CD4-positive, alpha-beta T cell treated with Interleukin-15 for 4 hours (primary cell): ENCODE measurements at places on chromosomes 12 and 14.

DNA sequence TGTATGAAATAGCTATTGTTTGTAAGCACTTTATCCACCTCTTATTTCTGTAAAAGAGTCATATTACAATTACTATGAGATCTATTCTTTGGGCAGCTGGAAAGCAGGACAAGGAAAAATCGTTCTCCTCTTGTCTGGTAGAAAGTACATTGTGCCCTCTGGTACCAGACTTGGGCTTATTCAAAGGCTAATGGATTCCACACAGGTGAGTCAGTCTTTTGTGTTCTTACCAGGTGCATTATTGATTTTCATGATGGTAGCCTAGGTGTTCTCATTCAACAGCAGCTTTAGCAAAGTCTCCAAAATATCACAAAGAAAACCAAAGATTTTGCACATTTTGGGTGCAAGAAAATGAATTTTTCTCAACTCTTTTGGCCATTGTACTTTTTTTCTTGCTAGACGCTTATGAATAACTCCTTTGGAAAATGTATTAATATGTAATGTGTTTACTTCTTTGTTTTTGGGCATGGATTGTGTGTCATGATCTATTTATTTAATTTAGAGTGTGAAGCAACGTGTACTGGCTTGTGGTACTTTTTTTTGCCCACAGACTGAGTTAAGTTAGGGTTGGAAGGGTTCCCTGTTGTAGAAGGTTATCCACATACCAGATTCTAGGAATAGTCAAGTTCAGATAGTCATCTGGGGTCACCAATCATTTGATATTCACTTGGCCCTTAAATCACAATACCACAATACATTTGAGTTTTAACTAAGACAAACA lies 26.2 kb downstream of the MNAT1 start:
- DNase-seq: no peak

DNA sequence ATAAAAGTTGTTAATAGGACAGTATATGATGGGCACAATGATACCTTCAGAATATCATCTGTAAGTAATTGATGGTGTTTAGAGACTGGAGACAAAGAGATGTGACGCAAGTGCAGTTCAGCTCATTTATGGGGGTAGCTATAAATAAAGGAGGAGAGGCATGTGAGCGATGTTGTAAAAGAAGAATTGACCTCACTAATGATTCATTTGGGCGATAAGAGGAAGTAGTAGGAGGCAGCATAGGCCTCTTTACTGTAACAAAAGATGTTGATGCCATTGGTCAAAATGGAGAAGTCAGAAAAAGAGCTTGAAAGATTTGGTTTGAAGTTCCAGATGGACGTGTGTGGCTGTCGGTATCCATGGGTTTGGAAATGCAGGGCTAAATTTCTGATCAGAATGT lies 70.0 kb downstream of the FLRT2 start:
- no peak for DNase-seq

GRCh38 chr14:94679106-94679810 lies 67.1 kb downstream of the SERPINA3 start:
- no peak for DNase-seq

DNA sequence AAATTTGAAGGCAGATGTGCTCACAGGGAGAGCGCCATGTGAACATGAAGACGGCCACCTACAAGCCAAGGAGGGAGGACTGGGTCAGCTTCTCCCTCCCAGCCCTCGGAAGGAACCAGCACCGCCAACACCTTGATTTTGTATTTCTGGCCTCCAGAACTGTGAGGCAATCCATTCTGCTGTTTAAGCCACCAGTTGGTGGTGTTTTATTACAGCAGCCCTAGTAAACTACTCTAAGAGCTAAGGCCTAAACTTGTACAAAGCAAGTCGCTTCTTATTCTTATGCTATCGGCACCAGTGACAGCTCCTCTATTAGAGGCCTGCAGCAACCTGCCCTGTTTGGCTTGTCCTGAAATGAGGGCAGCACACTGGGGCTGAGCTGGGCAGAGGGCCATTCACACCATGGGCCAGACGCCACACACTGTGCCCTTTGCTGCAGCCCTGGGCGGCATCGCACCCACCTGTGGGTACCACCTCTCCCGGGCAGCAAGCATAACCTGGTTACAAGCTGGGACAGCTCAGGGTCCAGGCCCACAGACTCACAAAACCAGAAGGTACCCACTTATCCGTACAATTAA lies 62.7 kb downstream of the NOS1 start:
- no peak for DNase-seq

DNA sequence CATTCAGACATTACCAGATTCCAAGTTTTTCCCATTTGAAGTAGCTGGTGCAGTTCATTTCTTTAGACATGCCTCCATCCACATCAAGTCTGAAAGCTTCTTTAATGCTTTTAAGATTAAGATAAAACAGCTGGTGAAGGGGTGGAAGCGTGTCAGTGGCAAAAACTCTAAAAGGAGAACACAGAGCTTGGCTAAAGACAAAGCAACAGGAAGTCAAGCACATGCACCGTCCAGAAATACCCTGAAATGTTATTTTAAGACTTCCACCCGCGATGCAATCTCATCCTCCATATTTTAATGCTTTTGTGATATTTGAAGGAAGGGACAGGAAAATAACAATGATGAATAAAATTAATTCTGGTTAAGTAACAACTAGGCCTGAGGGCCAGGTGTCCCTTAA lies 31.8 kb downstream of the PPM1H start:
- no peak for DNase-seq

DNA sequence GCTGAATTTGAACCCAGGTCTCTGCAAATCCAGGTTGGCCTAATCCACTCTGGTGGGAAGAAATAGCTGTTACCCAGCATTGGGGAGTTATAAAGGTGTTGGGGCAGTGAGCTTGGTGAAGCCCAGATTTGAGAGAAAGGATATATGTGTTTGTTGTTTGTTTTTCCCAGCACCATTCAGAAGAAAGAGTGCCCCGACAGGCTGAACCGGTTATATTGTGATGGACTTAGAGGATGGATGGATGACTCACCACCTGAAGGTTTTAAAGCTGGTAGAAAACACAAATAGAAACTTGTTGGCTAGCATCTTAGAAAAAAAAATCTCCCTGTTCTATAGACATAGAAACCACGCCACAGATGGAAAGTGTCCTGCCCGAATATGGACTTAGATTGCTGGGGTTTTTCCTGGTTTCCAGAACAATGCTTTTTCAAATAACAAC lies 404.6 kb downstream of the MED13L start:
- DNase-seq: no peak

GRCh38 chr12:66120477-66120876 lies 10.1 kb downstream of the LLPH start:
- DNase-seq: no peak

DNA sequence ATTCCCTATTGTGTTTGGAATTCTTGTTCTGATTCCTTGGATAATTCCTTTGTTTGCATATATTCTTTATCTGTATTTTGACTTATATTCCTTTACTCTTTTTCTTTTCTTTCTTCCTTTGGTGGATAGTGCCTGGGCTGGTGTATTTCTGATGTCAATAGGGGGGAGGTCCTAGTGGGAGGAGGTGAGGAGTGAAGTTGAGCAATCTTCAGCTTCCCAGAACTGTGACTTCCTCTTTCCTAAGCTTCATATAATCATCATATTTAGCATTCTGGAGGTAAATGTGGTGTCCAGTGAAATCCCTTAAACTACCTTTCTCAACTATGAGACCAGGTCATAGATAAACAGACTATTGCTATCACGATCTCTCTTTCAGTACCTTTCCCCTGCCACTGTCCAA lies 29.6 kb upstream of the TBPL2 start:
- no peak for DNase-seq

DNA sequence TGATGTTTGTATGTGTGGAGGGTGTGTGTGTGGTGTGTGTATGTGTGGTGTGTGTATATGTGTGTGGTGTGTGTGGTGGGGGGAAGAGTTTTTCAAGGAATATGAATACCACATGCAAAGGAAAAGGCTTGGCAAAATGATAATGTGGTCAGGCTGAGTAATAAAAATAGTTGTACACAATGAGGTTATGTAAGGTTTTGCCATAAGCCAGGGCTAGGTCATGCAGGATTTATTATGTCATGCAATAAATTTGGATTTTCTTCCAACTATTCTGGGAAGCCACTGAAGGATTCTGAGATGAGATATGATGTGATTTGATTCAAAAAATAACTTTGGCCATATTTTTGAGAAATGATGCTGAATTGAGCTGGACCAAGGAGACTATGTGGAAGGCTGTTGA lies 1191.6 kb upstream of the SEL1L start:
- no peak for DNase-seq

GRCh38 chr14:53840444-53840843 lies 116.2 kb downstream of the BMP4 start:
- no peak for DNase-seq

DNA sequence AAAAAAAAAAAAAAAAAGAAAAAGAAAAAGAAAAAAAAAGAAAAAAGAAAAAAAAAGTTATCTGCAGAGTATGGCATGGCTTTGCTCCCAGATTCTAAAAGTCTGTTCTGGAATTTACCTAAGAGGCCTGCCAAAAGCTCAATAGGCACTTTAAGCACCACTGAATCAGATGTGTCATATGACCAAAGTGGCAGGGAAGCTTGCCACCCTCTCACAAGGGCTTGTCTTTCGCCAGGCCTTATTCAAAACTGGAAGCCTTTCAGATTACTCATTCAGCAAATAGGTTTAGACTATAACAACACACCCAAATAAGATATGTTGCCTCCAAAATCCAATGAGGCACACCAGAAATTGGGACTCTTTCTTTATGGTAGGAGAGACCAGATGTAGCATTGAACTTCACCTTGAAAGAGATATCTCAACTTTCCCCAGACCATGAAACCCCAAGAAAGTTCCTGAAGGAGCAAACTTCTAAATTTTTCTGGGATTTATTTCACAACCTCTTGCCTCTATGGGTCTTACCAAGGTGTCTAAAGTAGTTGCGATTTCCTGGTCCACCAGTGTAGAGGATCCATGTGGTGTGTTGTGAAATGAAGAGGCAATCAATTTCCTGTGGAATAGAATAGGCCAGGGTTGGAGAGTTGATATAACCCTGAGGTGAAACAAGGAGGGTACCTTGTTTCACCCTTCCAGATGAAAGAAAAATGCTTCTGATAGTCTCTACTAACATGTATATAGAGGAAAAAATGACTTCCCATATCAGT lies 218.8 kb downstream of the DAD1 start:
- no peak for DNase-seq

- no peak for DNase-seq
These were observed 54.5 kb upstream of the ASPG start for GRCh38 chr14:104030958-104031357.
